Fibroblast of skin of right biceps (primary cell): ENCODE measurements at places on chromosomes 1 and 21.

DNA sequence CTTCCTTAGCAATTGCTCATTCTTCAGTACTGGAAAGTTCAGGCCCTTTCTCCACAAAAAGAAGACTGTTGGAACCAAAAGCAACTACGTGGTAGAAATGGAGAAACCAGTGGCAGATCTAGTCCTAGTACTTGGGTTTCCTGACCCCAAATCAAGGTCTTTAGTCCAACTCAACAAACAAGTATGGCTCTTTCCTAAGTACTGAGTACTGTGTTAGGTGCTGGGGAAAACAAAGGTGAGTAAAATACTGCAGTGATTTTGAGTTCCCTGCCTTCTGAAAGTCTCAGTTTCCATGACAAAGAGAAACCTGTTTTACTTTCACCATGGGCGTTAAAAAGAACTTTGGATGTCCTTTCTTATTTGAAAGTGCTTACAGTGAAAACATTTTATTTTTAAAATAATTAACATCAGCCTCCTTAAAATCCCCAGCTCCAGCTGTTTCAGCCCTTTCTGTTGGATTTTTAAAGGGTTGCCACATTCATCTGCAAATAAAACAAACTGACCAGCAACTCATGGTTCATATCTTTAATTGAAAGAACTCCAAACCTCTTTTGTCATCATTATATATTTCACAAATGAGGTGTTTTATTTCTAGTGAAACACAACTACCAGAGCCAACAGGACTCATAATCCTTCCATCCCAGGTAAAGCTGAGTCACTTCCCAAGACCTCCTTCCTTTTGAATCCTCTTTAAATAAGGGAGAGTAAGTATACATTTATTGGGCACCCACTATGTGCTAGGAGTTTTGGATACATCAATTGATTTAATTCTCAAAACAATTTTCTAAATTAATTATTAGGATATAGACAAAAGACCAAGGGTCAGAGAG lies 35.4 kb downstream of the PLPP3 start:
- no peak for DNase-seq

DNA sequence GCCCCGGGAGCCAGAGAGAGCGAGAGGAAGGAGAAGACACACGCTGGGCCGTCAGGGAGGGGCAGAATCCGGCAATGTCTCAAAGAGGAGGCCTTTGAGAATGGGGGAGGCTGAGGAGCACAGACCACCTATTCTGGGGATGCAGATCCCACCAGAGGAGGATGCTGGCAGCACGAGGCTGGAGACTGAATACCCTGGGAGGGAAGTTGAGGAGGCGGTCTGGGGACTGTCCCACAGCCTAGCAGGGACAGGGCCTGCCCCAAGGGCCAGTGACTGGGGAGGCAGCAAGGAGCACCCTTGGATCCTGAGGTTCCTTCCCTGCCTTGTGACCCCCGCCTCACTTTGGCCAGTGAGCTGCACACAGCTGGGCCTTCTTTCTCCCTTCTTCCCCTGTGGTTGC lies 49.2 kb downstream of the SLC37A1 start:
- DNase-seq: no peak

DNA sequence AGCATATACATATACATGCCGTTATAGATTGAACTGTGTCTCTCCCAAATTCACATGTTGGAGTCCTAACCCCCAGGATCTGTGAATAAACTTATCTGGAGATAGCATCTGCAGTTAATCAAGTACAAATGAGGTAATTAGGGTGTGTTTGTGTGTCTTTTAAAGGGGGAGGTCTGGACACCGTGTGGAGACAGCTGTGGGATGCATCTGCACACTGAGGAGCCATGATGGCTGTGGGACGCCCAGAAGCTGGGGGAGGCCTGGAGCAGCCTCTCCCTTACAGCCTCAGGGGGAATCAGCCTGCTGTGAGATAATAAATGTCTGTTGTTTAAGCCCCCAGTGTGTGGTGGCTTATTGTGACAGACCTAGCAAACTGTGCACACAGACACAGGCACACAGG lies 51.8 kb upstream of the COL18A1 start:
- no peak for DNase-seq

DNA sequence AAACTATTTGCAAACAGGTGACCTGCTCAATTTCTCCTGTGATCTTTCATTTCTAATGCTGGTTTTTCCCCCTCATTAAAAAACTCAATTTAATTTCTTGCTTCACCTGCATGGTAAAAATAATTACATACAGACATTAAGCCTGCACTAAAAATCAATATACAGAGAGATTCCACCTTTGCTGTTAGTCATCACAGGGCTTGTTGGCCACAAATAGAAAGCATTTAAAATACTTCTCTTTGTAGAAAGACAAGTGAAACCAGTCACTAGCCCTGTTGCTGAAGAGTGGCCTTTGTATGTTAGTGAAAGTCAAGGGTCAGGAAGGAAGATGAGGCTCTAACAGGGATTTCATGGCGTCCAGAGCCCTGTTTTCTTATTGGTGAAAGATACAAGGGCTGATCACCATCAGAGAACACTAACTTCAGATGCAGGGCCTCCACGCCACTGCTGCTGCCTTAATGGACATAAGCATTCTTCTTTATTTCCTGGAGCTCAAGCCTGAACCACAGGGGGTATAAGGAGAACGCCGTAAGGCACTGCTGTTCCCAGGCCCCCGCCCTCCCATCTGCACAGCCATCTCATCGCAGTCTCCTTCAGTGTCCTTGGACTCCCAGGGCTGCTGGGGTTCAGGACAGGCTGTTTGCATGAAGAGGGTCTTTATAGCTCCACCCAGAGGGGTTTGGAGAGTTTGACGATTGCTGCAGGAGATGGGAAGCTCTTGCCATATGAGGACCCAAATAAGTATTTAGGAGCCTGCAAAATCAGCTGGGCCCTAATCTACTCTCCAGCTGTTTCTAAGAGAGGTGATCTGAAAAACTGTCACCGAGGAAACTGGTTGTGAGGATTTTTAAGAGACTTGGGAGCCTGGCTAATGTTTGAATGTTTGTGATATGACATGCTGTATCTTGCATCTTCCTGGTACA lies 117.3 kb upstream of the IRF2BP2 start:
- DNase-seq: no peak

DNA sequence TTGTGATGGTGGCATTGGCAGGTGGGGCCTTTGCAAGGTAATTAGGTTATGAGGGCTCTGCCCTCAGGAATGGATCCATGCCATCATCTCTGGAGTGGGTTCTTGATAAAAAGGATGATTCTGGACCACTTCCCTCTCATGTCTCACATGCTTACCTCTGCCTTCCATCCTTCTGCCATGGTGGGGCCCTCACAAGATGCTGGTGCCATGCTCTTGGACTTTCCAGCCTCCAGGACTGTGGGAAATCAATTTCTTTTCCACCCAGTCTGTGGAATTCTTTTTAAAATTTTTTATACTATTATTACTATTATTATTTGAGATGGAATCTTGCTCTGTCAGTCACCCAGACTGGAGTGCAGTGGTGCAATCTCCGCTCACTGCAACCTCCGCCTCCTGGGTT lies 57.3 kb downstream of the ACBD3 start:
- DNase-seq: no peak

DNA sequence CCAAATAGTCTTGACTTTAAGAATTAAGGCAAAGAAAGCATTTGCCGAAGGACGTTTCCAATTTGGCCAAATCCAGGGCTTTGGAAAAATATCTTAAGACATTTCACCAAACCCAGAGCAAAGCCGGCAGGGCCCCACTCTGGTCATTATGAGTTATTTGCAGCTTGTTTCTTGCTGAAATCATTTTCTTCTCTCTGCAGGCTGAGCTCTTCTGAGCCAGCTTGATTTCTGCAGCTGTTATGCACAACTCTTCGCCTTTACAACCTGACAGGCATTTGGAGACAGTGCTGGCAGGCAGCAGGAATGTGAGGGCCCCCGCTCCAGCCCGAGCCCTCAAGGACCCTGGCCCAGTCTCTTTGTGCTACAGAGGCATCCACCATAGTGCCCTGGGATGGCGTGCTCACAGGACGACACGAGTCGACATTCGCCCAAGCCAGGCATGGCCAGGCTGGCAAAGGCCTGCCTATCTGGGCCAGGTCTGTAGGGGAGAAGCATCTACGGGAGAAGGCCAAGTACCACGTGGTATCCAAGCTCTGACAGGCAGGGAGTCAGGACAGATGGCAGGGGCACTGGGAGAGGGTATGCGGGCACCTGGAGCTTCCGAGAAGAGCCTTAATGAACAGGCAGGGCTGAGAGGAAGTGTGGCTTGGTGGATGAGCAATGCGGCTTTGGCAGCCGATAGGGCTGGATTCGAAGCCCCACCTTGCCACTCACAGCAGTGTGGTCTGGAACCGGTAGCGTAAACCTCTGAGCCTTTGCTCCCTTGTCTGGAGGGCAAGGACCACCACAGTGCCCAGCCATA lies 32.3 kb downstream of the SYF2 start:
- no peak for DNase-seq

GRCh38 chr1:208065862-208066261 lies 154.9 kb upstream of the CD34 start:
- peak; percentile 41 for DNase-seq

DNA sequence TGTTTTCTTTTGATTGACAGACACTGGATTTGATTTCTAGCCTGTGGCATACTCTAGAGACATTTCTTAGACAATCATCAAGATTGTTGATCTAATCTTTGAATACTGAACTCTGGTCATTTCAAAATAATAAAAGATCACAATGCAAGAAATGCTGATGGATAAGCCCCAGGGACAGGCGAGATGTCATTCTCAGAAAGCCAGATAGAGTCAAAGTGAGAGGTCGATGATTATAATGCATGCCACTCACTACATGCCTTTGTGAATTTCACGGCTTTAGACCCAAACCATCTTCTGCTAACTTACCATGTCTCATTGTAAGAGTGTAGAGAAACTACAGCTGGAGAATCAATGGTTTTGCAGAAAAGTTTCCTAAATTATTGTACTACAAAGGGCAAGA lies 257.1 kb downstream of the DYRK1A start:
- no peak for DNase-seq

- DNase-seq: no peak
Measured at GRCh38 chr1:190595438-190595837, 117.8 kb upstream of the BRINP3 start.

- DNase-seq: peak; percentile 60
Measured at GRCh38 chr1:6889875-6890480, 104.7 kb downstream of the CAMTA1 start.

- no peak for DNase-seq
Measured at GRCh38 chr1:11700601-11701467, 9.3 kb downstream of the DRAXIN start.

- DNase-seq: no peak
Measured at GRCh38 chr1:19507516-19507915, 22.2 kb upstream of the CAPZB start.

- DNase-seq: no peak
Measured at GRCh38 chr1:11920239-11920903, 5.9 kb downstream of the KIAA2013 start.

GRCh38 chr1:200415789-200416593 lies 6.2 kb upstream of the ZNF281 start:
- peak; percentile 99 for DNase-seq

- no peak for DNase-seq
Measured at GRCh38 chr1:93076268-93076667, 2.8 kb upstream of the MTF2 start.

DNA sequence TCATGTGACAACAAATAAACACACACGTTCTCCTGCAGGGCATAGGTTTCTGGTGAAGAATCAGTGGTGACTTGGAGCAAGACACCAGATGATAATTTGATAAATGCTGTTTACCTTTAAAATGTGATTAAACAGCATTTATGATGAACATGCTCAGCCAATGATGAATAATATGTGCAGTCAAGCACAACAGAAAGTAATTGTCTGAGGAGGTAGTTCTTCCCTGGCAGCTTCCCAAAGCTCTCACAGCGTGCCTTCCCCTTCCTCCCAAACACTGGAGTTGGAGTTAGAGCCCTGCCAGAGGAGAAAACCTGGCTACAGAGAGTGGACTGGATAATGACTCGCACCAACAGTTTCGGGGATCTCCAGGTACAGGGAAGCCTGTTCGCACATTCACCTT lies 463.5 kb downstream of the SMYD3 start:
- no peak for DNase-seq

DNA sequence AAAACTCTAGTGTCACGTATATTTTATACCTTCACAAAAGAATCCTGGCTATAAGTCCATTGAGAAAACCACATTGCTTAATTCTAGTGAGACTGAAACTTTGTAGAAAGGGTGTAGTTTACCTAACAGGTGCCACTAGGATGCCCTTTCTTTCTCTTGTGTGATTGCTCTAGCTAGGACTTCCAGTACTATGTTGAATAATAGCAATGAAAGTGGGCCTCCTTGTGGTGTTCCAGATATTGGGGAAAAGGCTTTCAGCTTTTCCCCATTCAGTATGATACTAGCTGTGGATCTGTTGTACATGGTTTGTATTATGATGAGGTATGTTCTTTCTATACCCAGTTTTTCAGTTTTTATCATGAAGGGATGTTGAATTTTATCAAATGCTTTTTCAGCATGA lies 39.7 kb upstream of the CHODL start:
- DNase-seq: no peak

DNA sequence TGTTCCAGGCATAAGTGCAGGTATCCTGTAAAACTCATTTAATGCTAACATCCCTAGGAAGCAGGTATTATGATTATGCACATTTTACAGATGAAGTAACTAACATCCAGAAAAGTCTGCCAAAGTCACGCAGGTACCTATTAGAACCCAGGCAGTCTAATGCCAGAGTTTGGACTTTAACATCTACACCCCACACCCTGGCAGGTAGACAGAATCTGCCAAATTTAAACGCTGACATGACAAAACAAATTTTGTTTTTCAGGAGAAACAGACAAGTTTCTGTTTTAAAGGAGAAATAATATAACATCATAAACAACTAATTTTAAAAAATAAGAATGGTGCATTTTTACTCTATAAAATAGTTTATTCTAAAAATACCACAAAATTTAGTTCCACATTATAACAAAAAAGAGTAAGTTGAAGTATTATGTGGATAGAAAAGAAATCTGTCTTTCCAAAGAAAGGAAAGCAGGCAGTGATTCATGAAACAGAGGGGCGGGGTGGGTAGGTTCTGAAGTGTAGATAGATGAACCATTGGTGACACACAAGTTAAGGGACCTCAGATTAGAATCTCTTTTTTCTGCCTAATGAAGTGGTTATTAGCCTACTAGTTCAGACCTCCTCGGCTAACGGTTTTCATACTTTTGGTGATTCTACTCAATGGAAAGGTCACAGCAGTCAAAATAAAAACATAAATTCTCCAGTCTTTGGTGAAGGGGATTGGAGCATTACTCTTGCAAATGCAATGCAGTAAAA lies 1.7 kb downstream of the ASPM start:
- DNase-seq: peak; percentile 51

DNA sequence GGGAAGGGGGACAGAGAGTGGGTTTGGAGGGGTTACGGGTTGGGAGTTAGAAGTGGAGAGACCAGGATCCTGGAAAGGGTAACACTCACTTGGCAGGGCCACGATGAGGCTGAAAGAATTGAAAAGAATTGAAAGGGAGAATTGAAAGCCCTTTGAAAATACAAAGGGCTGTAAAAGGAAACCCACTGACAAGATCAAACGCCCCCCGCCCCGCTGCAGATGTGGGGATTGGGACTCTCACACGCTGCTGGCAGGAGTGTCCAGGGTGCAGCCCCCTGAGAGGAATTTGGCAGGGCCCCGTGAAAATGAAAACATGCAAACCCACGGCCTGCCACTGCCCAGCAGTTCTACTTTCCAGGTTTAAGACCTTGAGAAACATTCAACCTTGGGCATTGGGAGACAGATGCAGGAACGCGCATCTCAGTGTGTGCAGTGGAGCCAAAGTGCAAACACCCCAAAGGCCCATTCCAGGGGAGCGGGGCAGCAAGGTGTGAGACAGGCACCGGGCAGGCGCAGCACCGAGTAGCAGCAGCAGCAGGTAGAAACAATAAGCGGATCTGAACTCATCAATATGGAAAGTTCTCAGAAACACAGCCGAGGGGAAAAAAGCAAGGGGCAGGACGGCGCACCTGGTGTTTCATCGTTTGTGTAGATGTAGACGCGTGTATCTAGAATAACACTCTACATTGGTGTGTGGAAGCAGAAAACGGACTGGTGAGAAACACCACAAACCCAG lies 8.3 kb upstream of the TNFRSF1B start:
- no peak for DNase-seq
